ENCODE measurements at places on chromosomes 3 and 15.

GRCh38 chr3:174347474-174348138, 511.5 kb upstream of the NAALADL2 start:
- no peak for DNase-seq

DNA sequence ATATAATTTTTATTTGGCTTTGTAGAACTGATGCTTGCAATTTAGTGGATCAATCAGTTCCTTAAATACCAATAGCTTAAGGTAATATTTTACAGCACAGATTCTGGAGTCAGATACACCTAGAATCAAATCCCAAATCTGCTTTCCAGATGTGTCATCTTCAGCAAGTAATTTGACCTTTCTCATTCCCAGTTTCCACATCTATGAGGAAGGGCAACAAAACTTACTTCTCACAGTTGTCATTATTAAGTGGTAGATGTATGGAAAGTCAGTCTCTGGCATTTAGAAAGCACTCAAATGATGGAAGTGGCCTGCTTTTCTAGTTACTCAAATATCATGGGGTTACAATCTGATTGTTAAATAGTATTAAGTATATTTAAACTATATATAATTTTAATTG, 767.0 kb downstream of the CADM2 start:
- DNase-seq, result no peak

- no peak for DNase-seq
Measured at GRCh38 chr3:32249184-32249782, 10.8 kb downstream of the CMTM8 start.

DNA sequence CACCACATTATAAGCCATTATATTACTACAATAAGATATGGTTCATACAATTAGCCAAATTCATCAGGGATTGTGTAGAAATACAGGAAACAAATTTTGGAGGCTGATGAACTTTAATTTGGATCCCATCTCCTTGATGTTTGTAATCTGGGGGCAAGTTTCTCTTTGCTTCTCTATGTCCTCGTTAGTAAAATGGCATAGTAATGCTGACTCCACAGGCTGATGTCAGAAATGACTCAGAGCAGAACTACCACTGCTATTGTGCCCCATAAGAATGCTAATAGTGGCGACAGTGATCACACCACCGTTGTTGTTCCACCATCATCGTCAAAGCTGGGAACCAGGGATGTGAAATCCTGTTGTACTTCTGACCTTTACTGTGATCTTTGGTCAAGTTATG, 722.3 kb upstream of the LMCD1 start:
- DNase-seq, result no peak

- no peak for DNase-seq
Measured at GRCh38 chr3:147409143-147410115, at the start of gene ZIC1. TSS of gene ZIC1 (plus strand) at chr3:147409365. CDS start at chr3:147410113, 748 bp downstream.

DNA sequence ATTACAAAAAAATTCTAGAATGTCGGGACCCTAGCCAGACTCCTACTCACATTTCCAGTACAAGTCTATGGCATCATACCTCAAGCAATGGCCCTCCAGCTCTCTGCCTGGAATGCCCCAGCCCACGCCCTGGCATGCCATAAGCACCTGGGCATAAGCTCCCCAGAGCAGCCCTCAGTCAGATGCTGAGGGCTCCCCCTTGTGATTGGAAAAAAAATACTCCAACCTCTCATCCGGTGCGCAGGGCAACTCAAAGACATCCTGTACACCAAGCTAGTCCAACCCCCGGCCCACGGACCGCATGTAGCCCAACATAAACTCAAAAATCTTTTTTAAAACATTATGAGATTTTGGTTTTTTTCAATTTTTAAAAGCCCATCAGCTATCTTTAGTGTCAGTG, 115.4 kb downstream of the NEK10 start:
- DNase-seq, result no peak

DNA sequence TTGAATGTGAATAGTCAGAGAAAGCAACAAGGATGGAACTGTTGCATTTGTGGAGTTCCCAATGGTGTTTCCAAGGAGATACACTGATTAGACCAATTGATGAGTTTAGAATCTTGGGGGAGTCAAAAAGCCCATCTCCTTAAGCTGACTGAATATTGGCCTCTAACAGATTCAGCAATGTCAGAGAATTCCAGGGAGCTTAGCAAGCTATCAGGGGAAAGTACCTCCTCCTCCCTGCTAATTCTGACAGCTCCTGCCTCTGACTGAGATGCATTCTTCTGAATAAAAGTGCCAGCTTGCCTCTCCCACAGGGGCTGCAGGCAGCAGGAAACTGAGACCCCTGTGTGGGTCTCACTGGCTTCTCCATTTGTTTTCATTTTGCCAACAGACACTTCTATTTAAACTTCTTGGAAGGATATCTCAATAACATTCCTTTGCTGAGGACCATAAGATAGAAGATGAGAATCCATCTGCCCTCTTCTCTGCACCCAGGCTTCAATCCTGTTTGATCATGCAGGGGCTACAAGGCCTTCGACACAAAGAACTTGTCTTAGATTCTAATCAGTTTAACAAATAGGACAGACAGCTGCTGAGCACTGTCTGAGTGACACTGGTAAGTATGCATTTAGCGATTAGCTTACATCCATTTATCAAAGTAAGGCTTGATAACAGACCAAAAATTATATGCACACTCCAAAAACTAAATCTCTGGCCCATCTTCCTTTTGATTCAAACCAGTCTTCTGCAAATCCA, 1080.8 kb downstream of the TUSC7 start:
- DNase-seq, result no peak

- no peak for DNase-seq
Measured at GRCh38 chr15:71115567-71116351, 488 bp downstream of the THSD4 start.

DNA sequence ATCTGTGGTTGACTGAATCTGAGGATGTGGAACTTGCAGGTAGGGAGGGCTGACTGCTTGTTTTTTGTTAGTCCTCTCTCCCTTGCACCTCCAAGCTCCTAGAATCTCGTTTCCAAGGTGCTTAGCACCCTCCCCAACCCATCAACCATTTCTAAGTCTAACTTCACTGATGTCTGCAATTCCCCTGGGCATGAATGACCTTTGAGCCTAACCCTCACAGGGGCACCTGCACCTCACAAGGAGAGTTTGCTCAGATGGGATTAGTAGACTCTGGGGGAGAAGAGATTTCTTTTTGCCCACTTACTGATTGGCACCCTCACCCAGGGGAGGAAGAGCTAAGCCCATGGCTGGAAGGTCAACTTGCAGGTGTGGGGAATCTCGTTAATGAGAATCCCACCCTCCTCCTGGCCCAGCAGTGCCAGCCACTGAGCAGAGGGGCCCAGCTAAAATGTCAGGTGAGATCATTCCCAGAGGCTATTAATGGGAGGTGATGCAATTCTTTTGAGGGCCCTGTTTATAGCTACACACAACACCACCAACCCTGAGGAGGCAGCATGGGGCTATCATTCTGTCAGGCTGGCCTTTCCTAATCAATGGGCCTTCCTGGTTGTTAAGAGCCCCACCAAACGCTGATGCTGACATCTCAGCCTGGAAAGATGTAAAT, 81.6 kb upstream of the HERC1 start:
- no peak for DNase-seq

DNA sequence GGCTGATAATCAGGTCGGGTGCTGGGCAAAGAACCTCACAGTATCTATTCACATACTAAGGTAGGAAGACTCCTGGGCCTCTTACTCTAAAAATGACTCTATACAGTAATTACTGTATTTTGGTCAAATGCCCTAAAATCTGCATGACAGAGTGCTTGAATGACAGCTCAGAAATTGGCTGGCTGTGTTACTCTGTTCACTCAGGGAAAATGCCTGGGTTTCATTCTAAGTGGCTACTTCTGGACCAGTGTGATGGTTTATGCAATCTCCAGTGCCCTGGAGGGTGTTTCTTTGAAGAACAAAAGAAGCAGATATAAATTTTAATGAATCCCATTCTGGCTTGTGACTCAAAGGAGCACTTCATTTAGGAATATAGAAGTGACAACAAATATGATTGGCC, 2.2 kb downstream of the GABRR3 start:
- DNase-seq, result no peak

GRCh38 chr15:66630801-66631351, 65.1 kb upstream of the LCTL start:
- peak; percentile 90 for DNase-seq

DNA sequence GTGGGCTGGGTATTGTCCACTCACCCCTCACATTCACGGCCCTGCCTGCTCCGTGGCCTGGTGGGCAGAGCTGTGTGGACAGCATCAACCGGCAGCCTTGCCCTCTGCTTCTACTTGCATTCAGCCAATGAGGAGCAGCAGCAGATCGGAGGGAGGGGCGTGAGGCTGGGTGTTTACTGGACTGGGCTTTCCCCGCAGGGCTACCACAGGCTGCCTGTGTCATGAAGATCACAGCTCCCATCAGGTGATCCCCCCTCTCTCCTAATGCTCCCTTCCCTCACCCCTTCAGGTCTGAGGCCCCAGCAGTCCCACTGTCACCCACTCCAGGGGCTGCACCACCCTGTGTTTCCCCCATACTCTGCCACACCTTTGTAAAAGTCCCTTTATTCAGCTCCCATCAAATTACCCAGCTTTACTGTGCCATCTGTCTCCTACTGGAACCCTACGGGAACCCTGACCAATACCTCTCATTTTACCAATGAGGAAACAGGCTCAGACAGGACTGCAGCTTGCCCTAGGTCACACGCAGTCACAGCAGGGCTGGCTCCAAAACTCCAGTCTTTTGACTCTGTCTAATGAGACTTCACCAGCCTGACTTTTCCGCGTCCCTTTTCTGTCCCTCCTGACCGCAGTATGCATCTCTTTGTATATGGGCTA, 81.1 kb downstream of the MEGF11 start:
- no peak for DNase-seq

DNA sequence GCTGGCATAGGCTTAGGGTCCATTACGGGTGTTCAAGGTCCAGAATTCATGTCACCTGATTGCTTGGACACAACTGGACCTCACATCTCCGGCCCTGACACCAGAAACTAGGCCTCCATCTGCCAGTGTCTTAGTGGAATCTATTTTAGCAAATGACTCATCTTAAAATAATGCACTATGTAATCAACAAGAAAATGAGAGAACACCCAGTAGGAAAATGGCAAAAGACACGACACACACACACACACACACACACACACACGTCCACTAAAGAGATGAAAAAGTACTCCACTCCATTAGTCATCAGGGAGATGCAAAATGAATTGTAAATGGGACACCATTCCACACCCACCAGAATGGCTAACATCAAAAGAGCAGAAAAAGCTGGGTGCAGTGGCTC, 11.2 kb downstream of the APBA2 start:
- no peak for DNase-seq

DNA sequence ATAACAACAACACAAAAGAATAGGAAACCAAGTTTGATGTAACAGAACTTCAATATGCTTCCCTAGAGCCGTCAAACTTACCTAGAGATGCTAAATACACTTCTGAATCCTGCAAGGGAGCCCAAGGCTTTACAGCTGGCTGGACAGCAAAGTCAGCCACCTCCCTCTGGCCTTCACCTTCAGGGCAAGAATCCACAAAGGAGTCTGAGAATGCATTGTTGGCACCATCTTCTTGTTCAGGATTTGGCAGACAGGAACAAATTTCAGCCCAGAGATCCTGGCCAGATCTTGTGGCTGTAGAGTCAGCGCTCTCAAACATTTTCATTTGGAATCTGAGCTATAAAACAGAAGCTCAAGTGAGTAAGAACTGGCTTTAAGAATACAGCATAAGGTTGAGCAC, 2.2 kb downstream of the CCDC32 start:
- no peak for DNase-seq

DNA sequence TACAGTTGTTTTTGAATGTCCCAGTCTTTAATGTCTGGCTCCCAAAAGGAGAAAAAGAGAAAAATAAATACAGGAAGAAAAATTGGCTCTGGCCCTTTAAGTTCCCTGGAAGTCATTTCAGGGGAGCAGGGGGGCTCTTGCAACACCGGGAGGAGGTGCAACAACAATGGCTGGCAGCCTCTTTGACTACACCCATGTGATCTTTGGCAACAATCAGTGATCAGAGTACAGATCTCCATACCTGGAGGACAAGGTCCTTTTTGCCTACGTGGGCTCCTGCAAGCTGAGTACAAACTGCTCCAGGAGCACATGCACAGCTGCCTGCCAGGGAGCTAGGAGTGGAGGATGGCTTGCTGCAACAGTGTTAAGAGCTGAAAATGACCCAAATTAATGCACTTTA, 63.9 kb downstream of the GLCE start:
- DNase-seq, result no peak

DNA sequence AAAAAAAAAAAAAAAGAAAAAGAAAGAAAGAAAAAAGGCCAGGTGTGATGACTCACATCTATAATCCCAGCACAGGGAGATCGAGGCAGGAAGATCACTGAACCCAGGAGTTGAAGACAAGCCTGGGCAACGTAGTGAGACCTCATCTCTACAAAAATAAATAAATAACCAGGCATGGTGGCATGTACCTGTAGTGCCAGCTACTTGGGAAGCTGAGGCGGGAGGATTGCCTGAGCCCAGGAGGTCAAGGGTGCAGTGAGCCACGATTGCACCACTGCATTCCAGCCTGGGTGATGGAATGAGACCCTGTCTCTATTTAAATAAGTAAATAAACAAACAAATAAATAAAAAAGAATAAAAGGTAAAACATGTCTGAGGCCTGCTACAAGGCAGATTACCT, 39.3 kb upstream of the LACTB start:
- no peak for DNase-seq

GRCh38 chr3:99966662-99967416, 147.5 kb downstream of the FILIP1L start:
- no peak for DNase-seq

- no peak for DNase-seq
Measured at GRCh38 chr3:150064971-150065370, 94.3 kb upstream of the PFN2 start.

- DNase-seq, result no peak
Measured at GRCh38 chr3:183197734-183198133, 35.2 kb upstream of the LAMP3 start.

DNA sequence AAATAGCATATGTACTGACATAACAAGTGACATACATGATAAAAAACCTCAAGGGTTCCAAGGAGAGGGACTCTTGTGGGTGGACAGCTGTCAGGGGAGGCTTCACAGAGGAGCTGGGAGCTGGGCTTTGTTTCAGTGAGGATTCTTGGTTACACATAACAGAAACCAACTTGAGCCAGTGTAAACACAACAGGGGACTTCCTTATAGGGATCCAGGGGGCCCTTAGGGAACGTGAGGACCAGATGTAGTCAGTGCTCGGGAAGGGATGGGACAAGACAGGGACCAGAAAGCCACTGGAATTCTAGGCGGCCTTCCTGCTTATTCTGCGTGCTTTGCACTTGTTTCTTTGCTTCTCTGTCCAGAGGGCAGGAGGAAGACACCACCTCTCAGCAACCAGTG, 34.9 kb downstream of the SNAPC5 start:
- DNase-seq, result no peak

DNA sequence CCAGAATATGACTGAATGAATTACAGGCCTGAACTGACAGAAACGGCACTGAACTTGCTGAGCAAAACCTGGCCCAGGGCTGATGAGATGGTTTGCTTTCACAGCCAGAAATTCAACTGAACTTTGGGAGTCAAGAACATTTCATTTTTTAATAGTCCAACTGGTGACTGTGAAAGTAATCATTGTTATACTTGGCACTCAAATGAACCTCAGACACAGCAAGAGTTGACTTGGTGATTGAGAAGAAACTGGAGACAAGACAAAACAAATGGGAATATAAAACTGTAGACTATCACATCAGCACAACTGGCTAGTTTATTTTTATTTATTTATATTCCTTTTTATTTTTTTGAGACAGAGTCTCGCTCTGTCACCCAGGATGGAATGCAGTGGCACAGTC, 858.9 kb upstream of the CFAP20DC start:
- no peak for DNase-seq

All from CMK (cell line).